Heart right ventricle (tissue), 16 donors: ENCODE measurements at places on chromosomes 5 and 9. TPM values are rescaled to one million over a fixed set of nuclear protein-coding genes. Genes with fewer than 3 reads are reported as not detected.
A peak's percentile ranks its signal among the peaks of the same experiment; 100 is the strongest.

Gene SNCB
- polyA plus RNA-seq, result not detected

Gene TGFBI
- 69.9 TPM for polyA plus RNA-seq

Gene AIF1L
- polyA plus RNA-seq, result 25.2 TPM

Gene FLT4
- polyA plus RNA-seq, result 4.5 TPM

DNA sequence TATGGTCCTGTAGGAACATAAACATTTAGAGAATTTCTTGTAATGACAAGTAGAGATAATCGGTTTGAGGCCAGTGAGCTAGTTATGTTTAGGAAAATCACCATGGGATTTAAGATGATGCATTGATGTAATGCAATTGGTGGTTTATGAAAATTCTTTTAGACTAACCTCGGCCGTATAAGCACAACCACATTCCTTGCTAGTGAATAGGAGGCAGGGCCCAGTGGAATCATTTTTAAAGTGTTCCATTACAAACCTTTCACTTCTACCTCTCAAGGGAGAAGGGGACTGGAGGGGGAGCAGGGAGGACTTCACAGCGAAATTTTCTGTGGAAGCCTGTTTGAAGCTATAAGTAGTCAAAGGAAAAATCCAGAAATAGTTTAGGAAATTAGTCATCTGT, 71.8 kb upstream of the NFIL3 start:
- no peaks in the 10 kb centered on the region for H3K27me3 ChIP-seq
- H3K36me3 ChIP-seq, result no peaks in the 10 kb centered on the region
- DNase-seq, result no peak
- no peak overlapping the region for H3K27ac ChIP-seq

- H3K4me3 ChIP-seq, result peak overlapping the region; percentile 68
- H3K27me3 ChIP-seq, result peaks cover 20% of the 10 kb centered on the region
- no peaks in the 10 kb centered on the region for H3K4me1 ChIP-seq
- H3K27ac ChIP-seq, result no peak overlapping the region
- DNase-seq, result no peak
- no peaks in the 10 kb centered on the region for H3K36me3 ChIP-seq
These were observed 76.0 kb upstream of the TBCA start for GRCh38 chr5:77852068-77852513.

DNA sequence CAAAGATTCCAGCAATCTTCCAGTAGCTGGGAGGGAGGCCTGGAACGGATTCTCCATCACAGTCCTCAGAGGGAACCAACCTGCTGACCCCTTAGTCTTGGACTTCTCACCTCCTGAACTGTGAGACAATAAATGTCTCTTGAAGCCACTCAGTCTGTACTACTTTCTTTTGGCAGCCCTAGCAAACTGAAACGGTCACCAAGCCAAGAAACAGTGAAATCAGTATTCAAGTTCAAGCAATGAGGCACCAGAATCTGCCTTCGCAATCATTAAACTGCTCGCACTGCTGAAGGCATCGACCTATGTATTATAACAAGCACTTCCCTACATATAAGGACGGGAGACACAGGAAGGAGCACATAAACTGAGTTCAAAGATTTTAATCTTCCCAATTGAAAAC, 120.6 kb upstream of the PUM3 start:
- H3K27me3 ChIP-seq, result no peaks in the 10 kb centered on the region
- H3K27ac ChIP-seq, result no peak overlapping the region

DNA sequence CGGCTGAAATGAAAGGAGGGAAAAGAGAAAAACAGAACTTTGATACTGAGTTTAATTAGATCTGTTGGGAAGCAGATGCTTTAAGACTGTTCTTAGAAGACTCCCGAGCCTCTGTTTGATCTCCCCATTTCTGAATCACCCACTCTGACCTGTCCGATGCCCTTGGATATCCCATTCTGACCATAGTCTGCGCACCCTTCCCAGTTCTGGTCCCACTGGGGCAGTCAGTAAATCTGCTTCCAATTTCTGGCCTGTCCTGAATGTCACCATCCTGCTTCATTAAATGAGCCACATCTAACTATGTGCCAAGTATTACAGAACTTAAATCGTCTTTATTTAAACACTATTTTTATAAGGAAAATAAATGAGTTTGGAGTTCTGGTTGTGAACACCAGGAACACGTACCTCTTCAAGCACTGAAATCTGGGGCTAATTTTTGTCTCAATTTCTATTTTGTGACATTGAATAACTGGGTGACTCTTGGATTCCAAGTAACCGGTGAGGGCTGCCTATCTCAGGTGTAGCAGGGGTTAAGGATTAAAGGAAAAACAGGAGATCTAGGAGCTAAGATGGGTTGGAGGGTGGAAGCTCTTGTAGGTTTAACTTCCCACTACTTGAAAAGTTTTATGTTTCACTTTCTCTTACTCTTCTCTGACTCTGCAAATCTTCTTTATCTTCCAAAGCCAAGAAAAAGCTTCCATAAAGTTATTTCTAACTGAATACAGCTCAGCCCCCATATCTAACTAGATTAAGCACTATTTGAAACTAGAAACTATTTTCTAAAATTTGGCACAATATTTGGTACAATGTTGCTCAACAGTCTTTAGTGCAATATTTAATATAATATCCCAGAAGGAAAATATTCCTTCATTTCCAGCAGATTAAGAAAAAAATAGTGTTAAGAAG, 40.1 kb downstream of the ALDH1A1 start:
- H3K4me3 ChIP-seq, result no peak overlapping the region
- no peaks in the 10 kb centered on the region for H3K4me1 ChIP-seq
- H3K36me3 ChIP-seq, result no peaks in the 10 kb centered on the region
- no peak for DNase-seq

DNA sequence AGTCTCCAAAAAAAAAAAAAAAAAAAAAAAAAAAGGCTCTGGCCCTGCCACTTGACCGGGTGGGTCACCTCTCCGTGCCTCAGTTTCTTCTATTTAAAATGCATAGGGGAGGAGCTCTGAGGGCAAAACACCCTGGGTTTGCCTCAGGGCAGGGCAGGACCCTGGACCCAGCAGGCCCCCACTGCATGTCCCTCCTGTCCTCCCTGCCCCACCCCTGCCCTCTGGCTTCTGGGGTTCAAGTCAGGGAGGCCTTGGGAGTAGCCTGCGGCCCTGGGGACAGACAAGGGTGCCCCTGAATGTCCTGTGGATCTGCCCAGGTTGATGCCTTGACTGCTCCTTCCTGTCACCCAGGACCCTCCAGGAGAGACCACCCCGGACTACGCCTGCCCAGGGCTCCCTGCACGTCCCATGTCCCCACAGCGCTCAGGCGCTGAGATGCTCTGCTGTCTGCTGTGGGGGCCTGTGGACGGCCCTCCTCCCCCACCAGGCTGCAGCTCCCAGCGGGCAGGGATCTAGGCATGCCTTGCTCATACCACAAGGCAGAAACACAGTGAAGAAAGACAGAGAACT, 35.4 kb downstream of the ADAMTS2 start:
- H3K4me1 ChIP-seq, result peaks cover 3% of the 10 kb centered on the region
- H3K27ac ChIP-seq, result no peak overlapping the region
- H3K4me3 ChIP-seq, result no peak overlapping the region
- H3K36me3 ChIP-seq, result no peaks in the 10 kb centered on the region
- no peaks in the 10 kb centered on the region for H3K27me3 ChIP-seq

- DNase-seq, result no peak
- H3K4me1 ChIP-seq, result peaks cover 21% of the 10 kb centered on the region
- no peaks in the 10 kb centered on the region for H3K36me3 ChIP-seq
These were observed 91.3 kb upstream of the LRRTM2 start for GRCh38 chr5:138966236-138966985.

GRCh38 chr5:125699860-125700259, 723.3 kb upstream of the GRAMD2B start:
- no peaks in the 10 kb centered on the region for H3K36me3 ChIP-seq
- H3K4me1 ChIP-seq, result no peaks in the 10 kb centered on the region
- no peak overlapping the region for H3K4me3 ChIP-seq
- no peak for DNase-seq
- H3K27ac ChIP-seq, result no peak overlapping the region

DNA sequence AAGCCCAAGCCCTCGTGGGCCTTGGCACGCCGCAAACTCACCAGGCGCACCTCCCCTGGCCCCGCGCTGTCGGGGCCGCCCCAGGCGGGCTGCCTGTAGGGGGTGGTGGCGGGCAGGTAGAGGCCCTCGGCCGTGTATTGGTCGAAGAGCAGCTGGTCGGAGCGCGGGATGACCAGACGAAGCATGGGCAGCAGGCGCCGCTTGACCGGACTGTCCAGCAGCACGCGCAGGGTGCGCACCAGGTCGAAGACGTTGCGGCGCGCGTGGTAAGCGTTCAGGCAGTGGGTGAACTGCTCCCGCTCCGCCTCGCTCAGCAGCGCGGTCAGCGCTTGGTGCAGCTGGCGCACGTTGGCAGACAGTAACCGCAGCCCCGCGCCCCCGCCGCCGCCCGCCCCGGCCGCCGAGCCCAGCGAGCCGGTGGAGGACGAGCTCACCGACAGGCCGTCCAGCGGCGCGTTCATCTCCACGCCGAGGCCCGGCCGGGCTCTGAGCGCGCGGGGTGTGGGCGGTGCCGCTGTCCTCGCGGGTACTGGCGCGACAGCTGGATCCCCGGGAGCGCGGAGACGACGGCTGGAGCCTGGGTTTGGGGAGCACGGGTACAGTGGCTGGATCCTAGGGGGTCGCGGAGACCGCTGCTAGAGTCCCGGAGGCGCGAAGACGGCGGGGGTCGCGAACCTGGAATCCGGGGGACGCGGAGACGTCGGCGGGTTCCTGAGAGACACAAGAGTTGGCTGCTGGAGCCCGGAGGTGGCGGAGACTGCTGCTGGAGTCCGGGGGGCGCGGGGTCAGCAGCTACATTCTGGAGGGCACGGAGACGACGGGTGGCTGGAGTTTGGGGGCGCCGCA, 709 bp downstream of the WHRN start:
- peaks cover 14% of the 10 kb centered on the region for H3K4me1 ChIP-seq
- peaks cover 73% of the 10 kb centered on the region for H3K27me3 ChIP-seq
- DNase-seq, result peak; percentile 14
- no peaks in the 10 kb centered on the region for H3K36me3 ChIP-seq
- no peak overlapping the region for H3K27ac ChIP-seq

DNA sequence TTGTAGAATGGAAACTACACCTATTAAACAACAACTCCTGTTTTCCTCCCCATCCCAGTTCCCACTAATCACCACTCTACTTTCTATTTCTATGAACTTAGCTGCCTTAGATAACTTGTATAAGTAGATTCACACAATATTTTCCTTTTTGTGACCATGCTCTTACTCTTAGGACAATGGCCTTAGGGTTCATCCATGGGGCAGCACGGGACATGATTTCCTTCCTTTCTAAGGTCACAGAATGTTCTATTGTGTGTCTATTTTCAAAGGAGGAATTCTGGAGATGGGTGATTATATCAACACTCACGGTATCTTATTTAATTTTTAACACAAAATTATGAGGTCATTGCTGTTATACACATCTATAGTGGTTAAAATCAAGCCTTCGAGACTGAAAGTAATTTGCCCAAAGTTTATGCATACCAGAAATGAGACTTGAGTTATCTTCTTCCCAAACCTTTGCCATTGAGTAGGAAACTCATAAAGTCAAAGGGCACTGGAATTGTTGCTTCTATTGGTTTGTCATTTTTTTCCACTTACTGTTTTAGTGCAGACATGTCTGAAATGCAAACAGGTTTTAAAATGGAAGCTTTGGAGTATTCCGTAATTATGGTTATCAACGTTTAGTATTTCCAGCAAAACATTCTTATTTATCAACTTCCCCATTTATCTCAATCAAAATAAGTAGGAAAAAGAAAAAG, 23.6 kb downstream of the CTSL start:
- no peak overlapping the region for H3K4me3 ChIP-seq
- no peaks in the 10 kb centered on the region for H3K27me3 ChIP-seq
- no peak for DNase-seq
- H3K36me3 ChIP-seq, result no peaks in the 10 kb centered on the region
- peak overlapping the region; percentile 36 for H3K27ac ChIP-seq

DNA sequence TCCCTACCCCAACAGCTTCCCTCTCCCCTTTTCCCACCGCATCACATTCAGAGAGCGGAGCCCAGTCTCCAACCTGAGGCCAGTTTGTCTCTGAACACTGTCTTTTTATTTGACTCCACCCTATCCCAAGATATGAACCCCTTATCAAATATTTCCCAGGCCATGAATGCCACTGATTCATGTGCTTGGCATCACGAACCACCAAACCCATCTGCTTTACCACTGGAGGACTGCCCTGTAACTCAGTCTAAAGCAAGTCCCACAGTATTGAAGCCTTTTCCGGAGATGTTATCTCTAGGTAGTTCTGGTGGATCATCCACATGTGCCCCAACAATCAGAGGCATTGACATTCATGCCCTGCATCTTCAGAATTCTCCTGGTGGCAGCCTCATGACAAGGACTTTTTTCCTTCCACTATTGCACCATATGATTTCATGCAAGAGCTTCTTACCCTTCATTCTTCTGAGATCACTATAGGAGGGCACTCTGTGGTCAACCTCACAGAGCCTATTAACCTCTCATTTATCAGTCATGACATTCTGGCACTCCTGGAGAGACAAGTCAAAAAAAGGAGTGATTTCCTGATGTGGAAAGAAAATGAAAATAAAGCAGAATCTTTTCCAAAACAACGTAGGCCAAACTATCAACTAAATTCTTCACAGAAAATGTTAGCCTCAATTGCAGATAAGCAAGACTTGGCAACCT, 12.3 kb upstream of the SPATA31D4 start:
- H3K4me1 ChIP-seq, result no peaks in the 10 kb centered on the region
- no peak overlapping the region for H3K27ac ChIP-seq
- DNase-seq, result no peak

- H3K4me3 ChIP-seq, result no peak overlapping the region
- peaks cover 7% of the 10 kb centered on the region for H3K27me3 ChIP-seq
- no peak overlapping the region for H3K27ac ChIP-seq
- DNase-seq, result no peak
These were observed 75.1 kb upstream of the PCAT7 start for GRCh38 chr9:94479757-94480156.

DNA sequence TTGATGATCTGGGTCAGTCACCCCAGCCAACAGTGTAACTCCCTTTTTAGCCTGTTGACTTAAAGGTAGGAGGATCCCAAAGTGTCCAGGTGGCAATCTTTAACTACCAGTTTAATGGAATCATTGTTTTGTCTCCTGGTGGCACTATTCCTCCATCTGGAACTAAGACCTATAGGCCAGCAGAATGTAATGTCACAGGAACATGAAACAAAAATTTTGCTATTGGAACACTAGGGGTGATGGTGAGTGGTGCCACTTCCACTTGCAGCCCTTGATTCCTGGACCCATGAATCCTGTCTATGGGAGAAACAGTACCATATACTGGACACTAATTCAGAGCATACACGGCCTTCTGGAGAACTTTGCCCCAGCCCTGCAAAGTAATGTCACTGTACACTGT, 219.5 kb upstream of the RASA1 start:
- no peak overlapping the region for H3K27ac ChIP-seq
- H3K4me3 ChIP-seq, result no peak overlapping the region
- H3K4me1 ChIP-seq, result no peaks in the 10 kb centered on the region
- no peak for DNase-seq
- H3K36me3 ChIP-seq, result no peaks in the 10 kb centered on the region

DNA sequence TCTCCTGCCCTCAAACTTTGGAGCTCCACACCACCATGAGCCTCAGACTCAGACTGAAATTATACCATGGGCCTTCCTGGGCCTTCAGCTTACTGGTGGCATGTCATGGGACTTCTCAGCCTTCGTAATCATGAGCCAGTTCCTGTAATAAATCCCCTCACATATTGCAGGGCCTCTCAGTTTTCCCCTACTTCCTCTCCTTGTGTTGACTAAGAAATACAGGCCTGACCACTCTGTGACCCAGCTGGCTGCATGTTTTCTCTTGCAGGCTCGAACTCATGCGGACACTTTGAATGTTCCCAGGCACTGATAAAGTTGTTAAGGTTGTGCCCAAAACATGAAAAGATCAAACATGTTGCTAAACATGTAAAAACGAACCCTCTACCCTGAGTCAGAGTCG, 26.2 kb upstream of the SHC3 start:
- no peaks in the 10 kb centered on the region for H3K27me3 ChIP-seq
- no peaks in the 10 kb centered on the region for H3K4me1 ChIP-seq
- no peak for DNase-seq
- no peaks in the 10 kb centered on the region for H3K36me3 ChIP-seq

- H3K36me3 ChIP-seq, result no peaks in the 10 kb centered on the region
- no peak overlapping the region for H3K27ac ChIP-seq
- peak; percentile 50 for DNase-seq
These were observed 164.5 kb upstream of the PHYKPL start for GRCh38 chr5:178396796-178397720.
